Testis (tissue), 5 donors: ENCODE measurements at places on chromosomes 4 and X. TPM values are rescaled to one million over a fixed set of nuclear protein-coding genes. Genes with fewer than 3 reads are reported as not detected.
A peak's percentile ranks its signal among the peaks of the same experiment; 100 is the strongest.

DNA sequence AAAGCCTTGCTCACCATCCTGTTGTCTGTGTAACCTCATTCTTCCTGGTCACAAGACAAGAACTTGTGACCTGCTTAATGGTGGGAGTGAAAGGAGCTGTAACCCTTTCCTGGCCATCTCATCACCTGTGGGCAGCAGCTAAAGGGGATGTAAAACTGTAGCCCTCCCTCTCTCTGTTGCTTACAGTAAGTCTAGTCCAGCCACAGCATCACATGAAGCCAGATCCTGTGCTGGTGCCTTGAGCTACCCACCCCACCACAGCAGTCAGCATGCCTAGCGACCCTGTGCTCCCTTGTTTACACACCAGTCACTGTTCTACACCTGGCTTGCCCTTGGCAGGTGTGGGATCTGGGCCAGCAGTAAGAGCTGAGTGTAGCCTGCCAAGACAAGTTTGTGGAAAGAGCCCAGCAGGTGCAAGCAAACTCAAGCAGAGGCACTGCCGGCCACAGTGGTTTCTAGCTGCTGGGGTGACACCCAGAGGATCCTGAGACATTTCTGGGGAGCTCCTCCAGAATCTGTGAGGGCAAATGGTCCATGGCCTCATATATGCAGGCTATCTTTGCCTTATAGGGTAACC is 41.0 kb downstream of the UGT2B28 start:
- H3K27me3 ChIP-seq: no peaks in the 10 kb centered on the region
- H3K4me3 ChIP-seq: no peak overlapping the region
- H3K4me1 ChIP-seq: no peaks in the 10 kb centered on the region
- DNase-seq: no peak

Gene SLC10A4
- 2.0 TPM for total RNA-seq

Gene UGT8
- total RNA-seq: 5.6 TPM

GRCh38 chrX:6851140-6851539 is 296.4 kb upstream of the STS start:
- no peaks in the 10 kb centered on the region for H3K36me3 ChIP-seq
- H3K27ac ChIP-seq: no peak overlapping the region
- no peak overlapping the region for H3K4me3 ChIP-seq
- H3K4me1 ChIP-seq: no peaks in the 10 kb centered on the region

DNA sequence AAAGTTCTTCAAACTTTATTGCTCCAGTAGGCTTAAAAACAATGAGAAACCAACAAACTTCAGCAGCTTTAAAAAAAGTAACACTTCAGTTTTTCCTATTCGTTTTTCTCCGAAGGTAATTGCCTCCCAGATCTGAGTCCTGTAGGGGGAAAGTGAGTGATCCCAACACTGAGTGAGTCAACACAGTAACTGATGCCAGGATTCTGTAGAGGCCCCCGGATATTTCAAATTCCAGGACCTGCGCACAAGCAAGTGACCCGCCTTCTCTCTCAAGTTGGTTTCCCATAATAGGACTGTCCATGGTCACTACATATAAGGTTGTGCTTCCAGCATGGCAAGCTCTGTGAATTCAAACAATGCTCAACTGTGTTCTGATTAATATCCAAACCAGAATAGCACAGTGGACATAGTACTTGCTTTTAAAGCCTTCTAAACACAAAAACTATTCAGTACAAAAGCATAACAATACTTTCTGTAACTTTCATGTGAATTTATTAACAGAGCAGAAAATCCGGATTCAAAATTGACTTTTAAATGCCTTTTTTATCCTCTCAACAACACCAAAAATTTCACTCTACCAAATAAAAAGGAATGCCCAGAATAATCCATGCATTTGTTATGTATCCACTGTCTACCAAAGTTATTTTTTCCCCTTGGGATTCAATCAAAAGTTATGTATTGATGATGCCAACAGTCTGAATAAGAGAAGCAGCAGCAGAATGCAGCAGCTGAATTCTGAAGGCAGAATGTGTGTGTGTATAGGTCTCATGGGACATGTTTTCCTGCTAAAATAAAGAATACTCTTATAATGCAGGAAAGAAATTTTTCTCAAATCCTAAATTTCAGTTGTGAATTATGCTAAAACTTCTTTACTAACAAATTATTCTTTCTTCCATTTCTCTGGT is at the start of gene DMD:
Gene DMD, minus strand, starts transcription at position 194 of the 905 bp plus-strand sequence. CDS start 237 bp downstream, outside the sequence.
- H3K27me3 ChIP-seq: no peaks in the 10 kb centered on the region
- peak; percentile 49 for DNase-seq
- peak within 1 kb of the TSS; percentile 59 for H3K27ac ChIP-seq
- H3K4me1 ChIP-seq: no peaks in the 10 kb centered on the region
- H3K36me3 ChIP-seq: no peaks in the 10 kb centered on the region
- H3K4me3 ChIP-seq: peak within 1 kb of the TSS; percentile 34

Gene LUZP4
- 9.4 TPM for total RNA-seq

- no peak overlapping the region for H3K27ac ChIP-seq
- H3K36me3 ChIP-seq: no peaks in the 10 kb centered on the region
- no peaks in the 10 kb centered on the region for H3K27me3 ChIP-seq
- H3K4me3 ChIP-seq: no peak overlapping the region
- no peak for DNase-seq
Measured at GRCh38 chr4:172061204-172061603, 248.0 kb downstream of the GALNTL6 start.

GRCh38 chr4:38860788-38861424 is 4.3 kb upstream of the TLR6 start:
- DNase-seq: peak; percentile 77
- no peak overlapping the region for H3K27ac ChIP-seq
- H3K27me3 ChIP-seq: no peaks in the 10 kb centered on the region
- H3K4me1 ChIP-seq: no peaks in the 10 kb centered on the region

DNA sequence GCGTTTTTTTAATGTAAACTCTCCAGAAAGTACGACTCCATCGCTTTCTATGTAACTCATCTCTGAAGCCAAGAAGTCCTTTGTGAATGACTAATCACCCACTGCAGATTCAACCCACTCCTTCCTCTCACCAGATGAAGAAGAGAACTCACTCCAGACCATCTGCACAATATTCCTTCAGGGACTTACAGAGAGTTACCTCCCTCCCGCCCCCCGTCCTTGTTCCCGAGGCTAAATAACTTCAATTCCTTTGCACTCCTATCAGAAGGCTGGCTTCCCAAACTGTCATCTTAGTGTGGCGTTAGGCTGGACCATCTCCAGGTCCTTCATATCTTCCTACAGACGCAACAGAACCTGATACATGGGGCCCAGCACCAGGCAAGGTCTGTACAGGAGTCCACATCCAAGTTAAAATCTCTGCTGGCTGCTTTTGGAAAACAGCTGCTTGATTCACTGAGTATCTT is 82.4 kb downstream of the AFAP1 start:
- no peak overlapping the region for H3K4me3 ChIP-seq
- peak; percentile 25 for DNase-seq
- H3K4me1 ChIP-seq: peaks cover 3% of the 10 kb centered on the region
- no peak overlapping the region for H3K27ac ChIP-seq

Gene SERPINA7
- total RNA-seq: not detected

DNA sequence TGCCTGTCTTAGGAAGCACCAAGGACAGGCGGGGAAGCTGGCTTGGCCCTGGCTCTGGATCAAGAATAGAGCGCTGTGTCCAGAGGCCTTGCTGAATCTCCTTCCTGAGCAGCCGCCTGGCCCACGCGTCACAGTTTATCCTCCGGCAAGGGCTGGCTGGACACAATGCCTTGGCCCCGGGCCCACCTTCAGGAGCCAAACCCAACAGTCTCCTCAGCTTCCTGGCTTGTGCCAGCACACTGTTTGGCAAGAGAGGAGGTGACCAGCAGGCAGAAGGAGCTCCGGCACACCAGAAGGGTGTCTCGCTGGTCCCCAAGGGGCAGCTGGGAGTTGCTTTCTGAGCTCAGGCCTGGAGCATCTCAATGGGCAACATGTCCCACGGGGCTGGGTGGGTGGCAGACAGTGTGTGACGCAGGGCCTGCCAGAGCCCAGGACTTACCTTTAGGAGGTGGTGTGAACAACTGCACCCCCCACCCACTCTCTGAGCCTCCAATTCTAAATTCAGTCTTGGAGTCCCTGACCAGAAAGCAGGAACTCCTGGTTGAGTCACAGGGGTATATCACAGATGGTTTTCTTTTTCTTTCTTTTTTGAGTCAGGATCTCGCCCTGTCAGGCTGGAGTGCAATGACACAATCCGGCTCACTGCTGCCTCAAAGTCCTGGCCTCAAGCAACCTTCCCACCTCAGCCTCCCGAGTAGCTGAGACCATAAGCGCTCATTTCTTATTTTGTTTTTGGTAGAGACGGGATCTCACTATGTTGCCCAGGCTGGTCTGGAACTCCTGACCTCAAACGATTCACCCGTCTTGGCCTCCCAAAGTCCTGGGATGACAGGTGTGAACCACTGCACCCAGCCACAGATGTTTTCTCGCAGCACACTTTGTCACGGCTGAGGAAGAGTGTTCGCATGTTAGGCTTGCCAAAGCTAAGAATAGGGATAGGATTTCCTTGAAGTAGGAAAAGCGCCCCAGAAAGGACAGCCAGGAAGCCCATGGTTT is 361.2 kb downstream of the BCOR start:
- no peak overlapping the region for H3K27ac ChIP-seq
- no peaks in the 10 kb centered on the region for H3K27me3 ChIP-seq
- no peaks in the 10 kb centered on the region for H3K36me3 ChIP-seq
- H3K4me3 ChIP-seq: no peak overlapping the region

- H3K4me1 ChIP-seq: peaks cover 74% of the 10 kb centered on the region
- H3K36me3 ChIP-seq: no peaks in the 10 kb centered on the region
- H3K27ac ChIP-seq: peak overlapping the region; percentile 44
- DNase-seq: no peak
- H3K4me3 ChIP-seq: no peak overlapping the region
Measured at GRCh38 chr4:38672397-38673129, 8.6 kb downstream of the KLF3 start.

- peak overlapping the region; percentile 90 for H3K27ac ChIP-seq
- no peaks in the 10 kb centered on the region for H3K27me3 ChIP-seq
- DNase-seq: peak; percentile 54
- H3K4me3 ChIP-seq: peak overlapping the region; percentile 98
- H3K36me3 ChIP-seq: no peaks in the 10 kb centered on the region
- H3K4me1 ChIP-seq: peaks cover 6% of the 10 kb centered on the region
Measured at GRCh38 chr4:87219632-87220093, 755 bp downstream of the KLHL8 start.

- no peaks in the 10 kb centered on the region for H3K4me1 ChIP-seq
- no peak for DNase-seq
- no peaks in the 10 kb centered on the region for H3K27me3 ChIP-seq
- H3K36me3 ChIP-seq: no peaks in the 10 kb centered on the region
- H3K27ac ChIP-seq: no peak overlapping the region
- H3K4me3 ChIP-seq: no peak overlapping the region
Measured at GRCh38 chr4:54315561-54316538, 86.8 kb downstream of the PDGFRA start.

Gene PRSS12
- total RNA-seq: 65.4 TPM

GRCh38 chrX:110427076-110427475 is 68.4 kb downstream of the RTL9 start:
- no peaks in the 10 kb centered on the region for H3K4me1 ChIP-seq
- H3K27me3 ChIP-seq: no peaks in the 10 kb centered on the region
- H3K36me3 ChIP-seq: no peaks in the 10 kb centered on the region
- DNase-seq: no peak
- H3K27ac ChIP-seq: no peak overlapping the region

GRCh38 chrX:150100261-150100660 is 162.0 kb upstream of the EOLA2 start:
- no peaks in the 10 kb centered on the region for H3K27me3 ChIP-seq
- no peak overlapping the region for H3K4me3 ChIP-seq
- no peaks in the 10 kb centered on the region for H3K4me1 ChIP-seq
- no peaks in the 10 kb centered on the region for H3K36me3 ChIP-seq
- no peak for DNase-seq
